Activated T-helper 1 cell treated with anti-CD3 and anti-CD28 coated beads, Interleukin-2, amount 50 U/mL, for 16 hours (primary cell): ENCODE measurements at places on chromosomes 3 and 15.

- DNase-seq = no peak
Observed at GRCh38 chr15:100810831-100811230, 68.8 kb upstream of the ALDH1A3 start.

GRCh38 chr3:88440701-88441100, 290.9 kb downstream of the C3orf38 start:
- DNase-seq = no peak

DNA sequence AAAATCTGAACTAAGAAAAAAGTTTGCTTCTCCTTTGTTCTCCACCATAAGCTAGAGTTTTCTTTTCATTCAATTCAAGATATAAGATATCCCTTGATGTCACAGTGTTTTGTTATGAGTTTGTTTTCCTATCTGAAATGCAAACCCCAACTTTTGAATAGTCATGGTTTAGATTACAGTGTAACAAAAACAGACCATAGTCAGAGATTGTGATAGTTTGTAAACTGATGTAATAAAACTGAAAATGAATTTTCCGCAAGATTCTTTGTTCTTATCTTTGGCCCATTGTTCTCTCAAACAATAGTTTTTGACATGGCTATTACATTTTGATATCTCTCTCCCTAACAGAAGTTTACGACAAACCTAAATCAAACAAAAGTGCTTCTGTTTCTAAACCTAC, 121.7 kb upstream of the GADL1 start:
- no peak for DNase-seq

DNA sequence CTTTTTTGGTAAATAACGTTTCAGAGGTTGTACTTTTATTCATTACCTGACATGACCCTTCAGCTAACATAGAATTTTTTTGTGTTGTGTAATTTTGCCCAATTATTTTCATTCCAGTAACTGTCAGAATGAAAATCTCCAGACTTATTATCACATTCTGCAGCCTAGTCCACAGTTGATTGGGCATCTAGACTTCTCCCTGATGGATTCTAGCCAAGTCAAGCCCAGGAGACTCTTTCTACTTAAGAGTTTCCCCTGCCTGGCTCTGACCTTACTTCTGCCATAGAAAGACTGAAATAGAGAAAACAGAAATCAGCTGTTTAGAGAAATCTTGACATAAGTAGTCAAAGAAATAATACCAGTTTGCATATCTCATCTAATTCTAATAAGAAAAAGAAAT, 82.9 kb upstream of the CDAN1 start:
- no peak for DNase-seq

DNA sequence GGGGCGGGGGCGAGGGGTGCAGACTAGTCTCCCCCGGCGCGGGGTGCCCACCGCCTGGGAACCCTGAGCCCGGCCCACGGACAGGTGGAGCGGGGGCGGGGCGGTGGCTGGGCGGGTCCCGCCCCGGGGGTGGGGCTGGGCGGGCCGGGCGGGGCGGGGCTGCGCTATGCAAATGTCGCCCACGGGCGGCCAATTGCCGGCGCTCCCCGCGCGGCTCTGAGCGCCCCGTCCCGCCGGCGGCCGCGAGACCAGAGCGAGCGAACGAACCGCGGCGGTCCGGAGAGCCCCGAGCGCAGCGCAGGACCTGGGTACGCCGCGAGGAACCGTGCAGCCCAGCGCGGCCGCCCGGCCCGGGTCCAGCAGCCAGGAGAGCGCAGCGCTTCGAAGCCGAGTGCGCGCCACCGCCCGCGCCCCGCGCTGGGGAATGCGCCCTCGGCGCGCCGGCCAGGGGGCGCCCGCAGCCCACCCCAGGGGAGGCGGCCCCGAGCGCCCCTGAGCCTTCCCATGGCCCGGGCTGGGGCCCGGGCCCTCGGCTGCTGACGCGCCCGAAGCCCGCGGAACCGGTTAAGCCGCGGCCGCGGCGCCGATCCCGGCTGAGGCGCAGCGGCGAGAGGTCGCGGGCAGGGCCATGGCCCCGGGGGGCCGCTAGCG, at the start of gene SEMA3F:
Gene SEMA3F, plus strand, starts transcription at position 485 of the 651 bp plus-strand sequence. CDS start 4,299 bp downstream, outside the sequence.
- peak; percentile 59 for DNase-seq

- DNase-seq = no peak
Observed at GRCh38 chr15:66962522-66962921, 102.9 kb upstream of the SMAD3 start.

DNA sequence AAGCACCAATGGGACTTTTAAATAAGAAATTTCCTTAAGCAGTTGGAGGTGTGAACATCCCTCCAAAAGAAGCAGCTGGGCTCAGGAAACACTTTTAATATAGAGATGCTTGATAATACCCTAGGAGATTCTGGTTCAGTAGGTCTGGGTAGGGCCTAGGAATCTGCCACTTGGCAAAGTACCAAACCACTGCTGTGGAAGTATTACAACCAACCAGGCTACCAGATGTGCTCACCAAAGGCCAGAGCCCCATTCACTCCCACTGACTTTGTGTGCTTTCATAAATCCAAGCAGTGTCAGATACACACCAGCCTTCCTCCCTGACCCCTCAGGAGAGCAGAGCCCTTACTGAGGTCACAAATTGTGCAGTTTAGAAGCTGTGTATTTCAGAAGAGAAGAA, 162.6 kb downstream of the CCNL1 start:
- no peak for DNase-seq

GRCh38 chr3:183822631-183823030, 2.7 kb downstream of the MAP6D1 start:
- no peak for DNase-seq

- no peak for DNase-seq
Observed at GRCh38 chr3:98991393-98991792, 89.9 kb upstream of the DCBLD2 start.

GRCh38 chr3:133943031-133943535, 47.4 kb upstream of the RAB6B start:
- no peak for DNase-seq

GRCh38 chr3:181794011-181794790, 82.5 kb downstream of the SOX2 start:
- DNase-seq = no peak

GRCh38 chr3:24663406-24663805, 168.8 kb upstream of the THRB start:
- DNase-seq = no peak

DNA sequence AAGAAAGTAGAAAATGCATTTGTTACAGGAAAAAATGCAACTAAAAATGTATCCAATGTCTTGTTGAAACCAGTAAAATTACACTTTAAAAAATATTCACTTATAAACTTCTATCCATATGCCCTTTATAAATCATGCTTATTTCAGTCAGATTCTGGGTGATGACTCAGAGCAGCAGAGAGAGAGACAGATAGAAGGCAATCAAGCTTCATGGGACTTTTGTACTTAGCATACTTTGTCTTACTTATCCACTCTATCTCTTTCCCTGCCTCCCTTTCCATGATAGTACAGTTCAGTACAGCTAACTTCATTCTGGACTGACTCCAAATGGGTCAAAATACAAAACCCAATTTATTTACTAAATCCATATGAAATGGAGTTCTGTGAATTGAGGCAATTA, 1438.2 kb downstream of the ZPLD1 start:
- no peak for DNase-seq

DNA sequence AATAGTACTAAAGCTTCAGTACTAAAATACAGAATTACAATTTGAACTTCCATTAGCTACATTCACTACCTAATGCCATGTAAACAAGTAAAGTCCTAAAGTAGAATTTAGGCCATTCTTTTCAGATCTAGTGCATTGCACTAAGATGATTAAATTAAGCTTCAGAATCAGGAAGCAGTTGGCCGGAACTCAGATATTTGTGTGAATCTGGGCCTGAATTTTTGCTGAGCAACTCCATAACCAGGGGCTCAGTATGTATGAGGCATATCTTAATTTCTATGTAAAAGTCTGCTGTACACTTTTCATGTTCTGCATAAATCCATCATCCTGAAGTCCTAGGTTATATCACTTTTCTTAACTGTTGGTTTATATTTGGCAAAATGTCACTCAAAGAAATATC, 246.4 kb downstream of the RBMS3 start:
- DNase-seq = no peak

DNA sequence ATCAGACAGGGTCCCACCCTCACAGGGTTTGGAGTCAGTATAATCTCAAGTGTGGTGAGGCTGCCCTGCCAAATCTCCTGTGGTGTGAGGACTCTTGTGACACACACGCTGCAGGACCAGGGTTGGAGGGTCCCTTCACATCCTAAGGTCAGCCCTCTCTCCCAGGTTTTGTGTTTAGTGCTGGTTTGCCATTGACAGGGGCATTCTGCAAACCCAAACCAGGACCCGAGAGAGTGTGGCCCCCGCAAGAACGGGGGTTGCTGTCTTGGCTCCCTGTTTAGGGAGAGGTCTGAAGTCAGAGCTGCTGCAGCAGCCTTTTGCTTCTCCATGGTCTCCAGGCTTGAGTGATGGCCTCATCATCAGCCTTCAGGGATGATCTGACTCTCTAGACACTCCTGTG, 14.7 kb downstream of the FAM107A start:
- DNase-seq = no peak

- DNase-seq = no peak
Observed at GRCh38 chr3:105356396-105356795, 10.3 kb upstream of the ALCAM start.

DNA sequence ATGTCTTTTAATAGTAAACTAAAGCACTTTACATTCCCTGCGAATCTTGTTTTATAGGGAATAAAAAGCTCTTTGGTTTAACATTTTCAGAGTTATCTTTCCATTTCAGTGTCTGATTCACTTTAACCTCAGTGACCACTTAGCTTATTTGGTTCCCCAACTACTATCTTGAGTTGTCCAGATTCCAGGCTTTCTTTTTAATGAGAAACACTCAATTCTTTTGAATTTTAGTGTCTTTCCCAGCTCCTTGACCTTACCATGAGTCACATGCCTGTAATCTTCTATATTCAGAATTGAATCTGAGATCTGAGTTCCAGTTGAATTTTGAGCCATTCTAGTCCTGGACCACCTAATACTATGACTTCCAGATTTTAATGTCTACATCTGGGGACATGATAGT, 144.4 kb downstream of the KCNAB1 start:
- DNase-seq = no peak

DNA sequence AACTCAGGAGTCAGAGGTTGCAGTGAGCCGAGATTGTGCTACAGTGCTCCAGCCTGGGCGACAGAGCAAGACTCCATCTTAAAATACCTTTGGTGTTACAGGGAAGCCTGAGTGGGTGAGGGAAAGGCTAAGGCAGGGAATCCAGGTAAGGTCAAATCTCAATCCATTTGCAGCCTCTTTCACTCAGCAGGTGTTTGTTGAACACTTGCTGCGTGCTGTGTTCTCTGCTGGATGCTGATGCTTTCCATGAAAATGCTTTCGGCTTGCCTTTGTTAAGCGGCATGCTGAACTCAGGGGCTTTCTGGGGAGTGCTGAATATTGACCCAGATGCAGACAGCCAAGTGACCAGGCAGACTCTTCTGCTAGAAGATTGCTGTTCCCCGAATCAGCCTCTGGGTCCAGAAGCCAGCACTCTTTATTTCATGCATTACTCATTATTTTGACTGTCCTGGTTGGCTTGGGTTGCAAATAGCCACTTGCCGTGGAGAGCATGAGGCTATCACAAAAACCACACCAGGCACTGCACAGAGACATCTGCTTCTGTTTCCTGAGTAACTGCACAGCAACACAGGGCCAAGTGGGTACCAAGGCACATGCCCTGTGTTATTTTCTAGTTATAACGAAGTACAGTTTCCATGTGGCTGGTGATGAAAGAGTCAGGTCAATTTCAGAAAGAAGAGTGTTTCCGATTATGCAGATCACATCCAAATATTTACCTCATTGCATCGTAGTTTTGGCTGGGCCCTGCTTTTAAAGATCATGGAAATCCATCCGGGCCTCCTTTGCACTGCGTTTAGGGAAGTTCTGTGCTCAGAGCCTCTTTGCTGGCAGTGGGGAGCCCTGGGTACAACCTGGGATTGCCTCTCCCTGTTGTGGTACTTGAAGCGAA, 88.6 kb downstream of the THSD4 start:
- no peak for DNase-seq

DNA sequence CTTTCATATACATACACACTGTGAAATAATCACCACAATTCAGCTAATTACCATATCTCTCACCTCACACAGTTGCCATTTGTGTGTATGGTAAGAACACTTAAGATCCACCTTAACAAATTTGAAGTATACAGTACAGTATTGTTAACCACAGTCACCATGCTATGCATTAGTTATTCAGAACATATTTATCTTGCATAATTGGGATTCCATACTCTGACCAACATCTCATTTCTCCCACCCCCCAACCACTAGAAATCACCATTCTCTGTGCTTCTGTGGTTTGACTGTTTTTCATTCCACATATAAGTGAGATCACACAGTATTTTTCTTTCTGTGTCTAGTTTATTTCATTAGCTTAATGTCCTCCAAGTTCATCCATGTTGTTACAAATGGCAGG, 247.7 kb upstream of the CTNNB1 start:
- no peak for DNase-seq

DNA sequence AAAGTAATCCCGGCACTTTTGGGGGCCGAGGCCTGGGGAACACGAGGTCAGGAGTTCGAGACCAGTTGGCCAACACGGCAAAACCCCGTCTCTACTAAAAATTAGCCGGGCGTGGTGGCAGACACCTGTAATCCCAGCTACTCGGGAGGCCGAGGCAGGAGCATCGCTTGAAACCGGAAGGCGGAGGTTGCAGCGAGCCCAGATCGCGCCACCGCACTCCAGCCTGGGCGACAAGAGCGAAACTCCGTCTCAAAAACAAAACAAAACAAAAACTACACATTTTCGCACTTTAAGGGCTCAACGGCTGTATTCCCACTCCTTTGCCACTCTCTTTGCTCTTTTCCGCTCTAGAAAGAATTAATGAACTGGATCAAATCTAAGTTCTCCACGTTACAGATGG, 763 bp upstream of the TRNT1 start:
- no peak for DNase-seq

- DNase-seq = no peak
Observed at GRCh38 chr3:47613722-47614121, 35.1 kb upstream of the CSPG5 start.

DNA sequence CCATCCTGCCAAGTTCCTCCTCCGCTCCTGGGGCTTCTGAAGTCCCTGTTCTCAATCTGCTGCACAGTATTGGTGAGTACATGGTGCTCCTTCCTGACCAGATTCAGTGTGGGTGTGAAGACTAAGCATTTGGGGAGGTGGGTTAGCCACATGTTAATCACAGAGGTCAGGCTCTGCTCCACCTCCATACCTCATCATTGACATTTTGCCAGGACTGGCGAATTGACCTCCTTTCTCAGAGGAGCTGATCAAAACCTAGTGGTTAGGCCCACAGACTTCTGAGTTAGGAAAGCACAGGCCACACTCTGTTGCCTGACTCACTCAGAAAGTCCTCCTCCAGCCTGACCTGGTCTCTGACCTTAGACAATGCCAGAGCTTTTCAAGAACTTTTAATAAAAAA, 8.4 kb upstream of the RPS17 start:
- DNase-seq = no peak
